ENCODE measurements at places on chromosomes 2 and 18. TPM values are rescaled to one million over a fixed set of nuclear protein-coding genes. Genes with fewer than 3 reads are reported as not detected.

The SGPP2 gene
- total RNA-seq, result not detected

The OSBPL6 gene
- 5.4 TPM for total RNA-seq

The NT5C1B gene
- not detected for total RNA-seq

The GIGYF2 gene
- 70.0 TPM for total RNA-seq

The KIF3C gene
- 8.1 TPM for total RNA-seq

The WDCP gene
- total RNA-seq, result 10.1 TPM

The KCNF1 gene
- total RNA-seq, result not detected

The ABCG5 gene
- total RNA-seq, result not detected

The PPP4R1 gene
- 109 TPM for total RNA-seq

The ASTL gene
- total RNA-seq, result not detected

The CNTNAP5 gene
- total RNA-seq, result not detected

The GMCL1 gene
- 11.5 TPM for total RNA-seq

The AGXT gene
- total RNA-seq, result not detected

The SLC4A5 gene
- 2.2 TPM for total RNA-seq

The GCKR gene
- total RNA-seq, result 0.78 TPM

The ANKRD36B gene
- 83.6 TPM for total RNA-seq

The PRKAG3 gene
- 0.11 TPM for total RNA-seq

The HOXD1 gene
- total RNA-seq, result not detected

The FSIP2 gene
- total RNA-seq, result 0.78 TPM

The FHL2 gene
- 504 TPM for total RNA-seq

The LINC00305 gene
- total RNA-seq, result not detected

The TEX44 gene
- not detected for total RNA-seq

The PROM2 gene
- total RNA-seq, result 0.32 TPM

The FAM237A gene
- total RNA-seq, result not detected

The DIPK1C gene
- total RNA-seq, result not detected
